ENCODE measurements at places on chromosomes 7 and 10.

- DNase-seq, result no peak
Measured at GRCh38 chr7:124412531-124412930, 353.1 kb downstream of the GPR37 start.

- no peak for DNase-seq
Measured at GRCh38 chr7:1080252-1080920, 7.5 kb upstream of the GPER1 start.

GRCh38 chr7:3138206-3138605 is 94.5 kb upstream of the CARD11 start:
- DNase-seq, result no peak

DNA sequence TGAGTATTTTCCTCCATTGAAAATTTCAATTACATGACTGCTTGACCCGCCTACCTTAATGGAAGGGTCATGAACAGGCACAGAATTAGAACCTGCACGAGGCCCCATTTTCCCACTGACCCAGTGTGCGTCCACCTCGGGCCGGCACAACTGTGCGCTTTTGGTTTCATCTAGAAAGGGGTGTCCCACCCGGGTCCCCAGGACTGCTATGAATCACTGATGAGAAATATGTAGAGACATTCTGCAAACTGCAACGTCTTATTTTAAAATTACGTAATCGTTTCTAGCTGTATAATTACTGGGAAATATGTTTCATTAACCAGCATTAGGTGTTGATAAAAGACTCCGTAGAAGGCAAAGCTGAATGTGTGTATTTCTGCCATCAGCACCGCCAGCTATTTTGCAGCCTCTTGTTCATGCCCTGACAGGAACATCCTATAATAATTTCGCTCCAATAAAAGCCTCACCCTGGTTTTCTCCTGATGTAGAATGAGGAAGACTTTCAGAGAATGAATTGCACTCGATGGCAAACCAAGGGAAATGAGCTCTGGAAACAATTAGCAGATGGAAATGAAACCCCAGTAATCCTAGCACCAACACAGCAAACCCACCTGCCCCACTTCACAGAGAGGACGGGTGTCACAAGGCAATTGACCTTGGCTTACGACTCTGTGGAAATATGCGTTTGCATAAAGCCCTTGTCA is 562.1 kb downstream of the DNAJB6 start:
- no peak for DNase-seq

- DNase-seq, result no peak
Measured at GRCh38 chr10:123746061-123746460, 79.9 kb downstream of the GPR26 start.

GRCh38 chr10:3754727-3755439 is 30.1 kb downstream of the KLF6 start:
- no peak for DNase-seq

GRCh38 chr10:62112300-62112699 is 156.3 kb downstream of the RTKN2 start:
- no peak for DNase-seq

- DNase-seq, result peak; percentile 84
Measured at GRCh38 chr7:33904681-33905388, 504 bp upstream of the BMPER start.

DNA sequence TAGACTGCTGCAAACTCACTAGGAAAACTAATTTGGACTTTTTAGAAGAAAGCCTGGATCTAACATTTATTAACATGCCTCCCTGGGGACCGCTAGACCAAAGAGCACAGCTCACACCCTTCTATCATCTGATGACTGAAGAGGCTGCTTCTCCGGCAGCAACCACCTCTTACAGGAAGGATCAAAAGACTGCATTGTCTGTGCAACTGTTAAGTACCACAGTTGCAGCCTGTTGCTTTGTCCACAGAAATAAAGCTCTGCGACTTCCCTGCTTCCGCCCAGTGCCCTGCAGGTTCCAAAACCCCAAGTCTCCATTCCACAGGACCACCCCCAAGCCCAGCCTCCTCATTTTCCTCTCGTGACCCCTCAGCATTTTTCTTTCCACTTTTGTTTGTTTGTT is 14.0 kb upstream of the PODXL start:
- no peak for DNase-seq

- DNase-seq, result no peak
Measured at GRCh38 chr7:65827366-65827765, 45.5 kb upstream of the VKORC1L1 start.

DNA sequence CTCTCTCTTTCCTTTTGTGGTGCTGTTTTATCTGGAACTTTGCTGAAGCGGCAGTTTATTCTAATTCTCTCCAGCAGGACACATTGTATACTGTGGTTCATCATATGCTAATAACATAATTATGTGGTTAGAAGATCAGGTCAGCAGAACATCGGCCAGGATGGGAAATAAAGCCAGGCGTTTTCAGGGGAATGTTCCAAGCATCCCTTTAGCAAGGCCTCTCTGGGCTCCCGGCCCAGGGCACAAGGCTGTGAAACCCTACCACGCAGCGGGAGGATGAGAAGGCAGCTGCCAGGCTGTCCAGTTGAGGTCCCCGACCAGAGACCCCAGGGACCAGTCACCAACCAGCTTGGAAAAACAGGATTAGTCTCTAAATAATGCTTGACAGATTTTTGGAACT is 112.2 kb upstream of the GALNT17 start:
- no peak for DNase-seq

GRCh38 chr10:15222511-15222910 is 54.0 kb upstream of the NMT2 start:
- no peak for DNase-seq

DNA sequence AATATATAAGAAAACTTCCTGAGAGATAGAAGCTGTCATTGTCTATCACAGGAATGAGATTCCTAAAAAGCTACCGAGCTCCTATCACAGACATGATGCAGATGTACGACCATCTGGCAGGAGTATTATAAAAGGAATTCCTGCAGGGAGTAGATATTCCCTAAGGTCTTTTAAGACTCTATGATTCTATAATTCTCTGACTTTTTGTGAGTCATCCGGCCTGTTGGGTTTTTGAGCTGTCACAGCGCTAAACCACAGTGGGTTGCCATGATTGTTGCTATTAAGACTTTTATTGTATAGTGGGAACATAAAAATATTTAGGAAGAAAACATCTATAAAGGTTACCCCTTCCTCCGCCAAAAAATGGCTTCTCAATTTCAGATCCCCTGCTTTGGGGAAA is 223.4 kb downstream of the BMPER start:
- DNase-seq, result no peak

DNA sequence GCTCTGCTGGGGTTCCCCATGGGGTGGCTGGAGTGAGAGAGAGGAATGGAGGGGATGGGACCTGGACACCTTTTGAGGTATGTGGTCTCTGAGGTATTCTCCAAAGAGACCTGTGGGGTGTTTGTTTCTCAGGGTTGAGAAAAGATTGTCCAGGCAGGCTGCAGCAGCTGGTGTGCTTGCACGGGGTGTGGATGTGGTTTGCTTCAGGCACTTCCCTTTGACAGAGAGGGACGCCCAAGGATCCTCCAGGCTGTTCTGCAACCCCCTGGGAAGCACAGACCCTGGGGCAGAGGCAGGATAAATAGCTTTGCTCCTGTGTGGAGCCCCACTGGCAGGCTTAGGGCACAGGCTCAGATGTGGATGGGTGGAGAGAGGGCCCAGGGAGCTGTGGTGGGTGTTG is 115.1 kb upstream of the AGK start:
- DNase-seq, result peak; percentile 30

GRCh38 chr10:112955582-112956421 is 5.8 kb downstream of the TCF7L2 start:
- peak; percentile 4 for DNase-seq

DNA sequence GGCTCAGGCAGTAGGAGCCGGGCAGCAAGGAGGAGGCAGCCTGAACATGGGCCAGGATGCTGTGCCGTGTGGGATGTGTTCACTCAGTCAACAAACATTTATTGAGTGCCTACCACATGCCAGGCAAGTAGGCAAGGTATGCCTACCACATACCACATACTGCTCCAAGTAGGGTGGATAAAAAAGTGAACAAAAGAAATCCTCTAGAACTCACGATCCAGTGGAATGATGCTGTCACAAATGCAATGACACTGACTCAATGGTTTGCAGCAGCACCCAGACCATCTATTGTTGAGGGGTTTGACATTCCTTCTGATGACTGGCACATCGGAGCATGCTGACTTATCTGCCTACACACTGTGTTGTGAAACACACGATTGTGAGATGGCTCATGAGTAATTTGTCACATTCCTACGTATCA is 413.5 kb downstream of the NRG3 start:
- DNase-seq, result no peak

- peak; percentile 76 for DNase-seq
Measured at GRCh38 chr7:30469303-30469702, 9.3 kb downstream of the NOD1 start.

GRCh38 chr7:143495851-143496250 is 18.2 kb downstream of the TAS2R41 start:
- DNase-seq, result no peak

GRCh38 chr10:47295411-47295810 is 4.6 kb upstream of the GDF10 start:
- no peak for DNase-seq

DNA sequence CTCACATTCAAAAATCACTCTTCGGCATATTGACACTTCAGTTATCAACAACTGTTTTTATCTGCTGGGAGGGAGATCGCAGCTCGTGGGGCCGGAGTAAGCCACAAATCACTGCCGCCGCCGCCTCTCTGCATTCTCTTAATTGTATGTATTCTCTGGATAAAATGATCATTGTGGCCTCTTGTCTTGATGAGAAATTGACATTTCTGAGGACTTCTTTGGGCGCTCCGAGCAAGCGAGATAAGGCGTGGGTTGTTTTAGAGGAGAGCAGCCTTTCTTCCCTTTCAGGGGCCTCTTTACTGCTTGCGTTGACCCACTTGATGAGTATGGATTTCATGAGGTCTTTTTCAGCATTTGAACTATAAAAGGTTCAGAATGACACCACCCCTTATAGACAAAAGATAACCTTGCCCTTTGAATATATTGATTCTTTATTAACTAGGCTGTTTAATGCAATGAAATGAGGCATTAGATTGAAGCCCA is 130.6 kb downstream of the EBF3 start:
- no peak for DNase-seq

GRCh38 chr7:16745645-16746044 is 7.9 kb upstream of the TSPAN13 start:
- DNase-seq, result peak; percentile 14

- DNase-seq, result no peak
Measured at GRCh38 chr10:33307835-33308234, 26.6 kb downstream of the NRP1 start.

GRCh38 chr10:124497196-124497881 is 35.7 kb downstream of the LHPP start:
- DNase-seq, result peak; percentile 57

- peak; percentile 38 for DNase-seq
Measured at GRCh38 chr7:130272381-130273080, 5.9 kb downstream of the CPA2 start.

GRCh38 chr7:115299397-115300037 is 377.6 kb downstream of the MDFIC start:
- peak; percentile 4 for DNase-seq

DNA sequence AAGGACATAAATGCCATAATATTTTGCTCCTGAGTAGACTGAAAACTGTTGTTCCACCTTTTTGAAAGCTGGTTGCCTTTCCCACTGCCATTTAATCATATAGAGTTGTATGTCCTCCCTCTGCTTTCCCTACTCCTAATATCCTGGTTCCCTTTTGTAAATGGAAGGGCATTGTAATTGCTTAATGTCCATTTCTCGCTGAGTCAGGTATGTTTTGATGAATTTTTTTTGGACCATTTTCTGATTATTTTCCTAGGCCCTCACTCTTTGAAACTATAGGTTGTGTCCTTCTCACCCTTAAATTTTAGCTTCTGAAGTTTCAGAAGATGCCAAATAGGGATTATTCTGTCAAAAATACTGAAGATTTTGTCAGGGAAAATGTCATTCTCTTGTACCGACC is 45.5 kb downstream of the WAC start:
- DNase-seq, result no peak

DNA sequence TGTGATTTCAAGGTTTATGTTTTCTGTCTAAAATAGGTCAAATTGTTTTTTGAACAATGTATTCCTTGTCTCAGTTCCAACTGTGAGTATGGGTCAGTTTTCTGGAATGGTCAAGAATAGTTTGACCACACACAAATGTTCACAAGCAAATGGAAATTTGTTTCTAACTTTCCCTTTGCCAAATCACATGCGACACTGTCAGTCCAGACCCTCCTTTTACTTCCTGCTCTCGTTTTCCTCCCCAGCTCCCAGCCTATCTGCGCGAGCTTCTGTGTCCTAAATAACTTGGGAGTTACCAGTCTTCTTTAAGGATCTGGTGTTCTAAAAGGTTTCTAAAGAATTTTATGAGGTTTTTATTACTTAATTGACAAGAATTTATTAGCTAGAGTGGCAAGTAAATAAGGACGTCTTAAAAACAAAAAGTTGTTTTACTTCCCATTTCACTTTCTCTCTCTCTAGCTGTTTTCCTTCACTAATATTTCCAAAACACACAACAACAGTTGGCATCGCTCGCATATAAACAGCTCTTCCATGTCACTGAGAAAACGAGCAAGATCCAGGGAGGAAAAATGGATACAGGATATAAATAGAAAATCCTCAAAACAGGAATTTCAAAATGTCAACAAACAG is 266.1 kb upstream of the KLF6 start:
- DNase-seq, result no peak

DNA sequence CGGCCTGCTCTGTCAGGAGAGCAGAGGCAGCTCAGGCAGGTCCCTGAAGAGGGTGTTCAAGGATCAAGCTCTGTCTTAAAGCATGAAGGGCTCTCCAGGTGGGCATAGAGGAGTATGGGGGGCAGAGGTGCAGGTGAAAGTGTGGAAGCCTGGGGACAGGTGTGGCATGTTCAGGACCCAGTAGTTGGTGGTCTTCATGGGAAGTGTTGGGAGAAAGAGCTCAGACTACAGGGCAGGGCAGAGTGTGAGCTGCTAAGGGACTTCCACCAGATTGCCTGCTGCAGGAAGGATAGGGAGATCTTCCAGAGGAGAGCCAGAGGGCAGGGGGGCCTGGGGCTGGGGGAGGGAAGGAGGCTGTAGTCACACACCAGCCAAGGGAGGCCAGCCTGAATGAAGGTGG is 156.5 kb upstream of the GDF10 start:
- DNase-seq, result no peak

DNA sequence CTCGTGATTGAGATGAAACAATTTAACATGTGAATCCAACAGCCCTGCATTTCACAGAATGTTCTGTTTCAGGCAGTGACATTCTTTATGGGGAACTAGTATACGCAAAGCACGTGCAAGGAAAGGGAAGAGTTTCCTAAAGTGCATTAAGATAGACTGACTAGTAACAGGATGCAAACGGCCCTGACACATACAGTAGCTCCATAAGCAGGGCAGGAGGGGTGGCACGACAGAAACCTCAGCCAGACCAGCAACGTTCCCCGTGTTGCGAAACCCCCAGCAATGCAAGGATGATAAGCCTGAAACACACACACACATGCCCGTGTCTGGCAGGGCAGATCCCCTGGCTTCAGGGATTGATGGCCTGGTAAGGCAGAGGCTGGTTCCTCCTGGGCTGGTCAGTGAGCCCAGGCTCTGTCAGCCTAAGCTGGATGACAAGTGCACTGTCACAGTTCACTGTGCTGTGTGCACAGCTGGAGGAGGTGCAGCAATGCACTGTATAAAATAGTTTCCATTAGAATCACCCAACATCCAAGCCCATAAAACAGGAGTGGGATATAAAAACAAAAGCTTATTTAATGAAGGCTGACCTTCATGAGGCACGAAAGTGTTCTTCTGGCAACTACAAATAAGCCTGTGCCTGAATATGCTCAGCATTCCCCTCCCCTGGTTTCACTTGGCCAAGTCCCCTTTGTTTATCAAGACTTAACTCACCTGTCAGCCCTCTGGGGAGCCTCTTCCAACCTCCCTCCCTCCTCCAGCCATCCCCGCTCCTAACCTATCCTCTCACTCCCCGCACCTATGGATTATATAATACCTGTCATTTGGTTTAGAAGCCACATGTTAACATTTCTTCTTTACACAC is 88.8 kb downstream of the GSAP start:
- no peak for DNase-seq

Data from H7 (cell line).